ENCODE measurements at places on chromosomes 3 and 15.

DNA sequence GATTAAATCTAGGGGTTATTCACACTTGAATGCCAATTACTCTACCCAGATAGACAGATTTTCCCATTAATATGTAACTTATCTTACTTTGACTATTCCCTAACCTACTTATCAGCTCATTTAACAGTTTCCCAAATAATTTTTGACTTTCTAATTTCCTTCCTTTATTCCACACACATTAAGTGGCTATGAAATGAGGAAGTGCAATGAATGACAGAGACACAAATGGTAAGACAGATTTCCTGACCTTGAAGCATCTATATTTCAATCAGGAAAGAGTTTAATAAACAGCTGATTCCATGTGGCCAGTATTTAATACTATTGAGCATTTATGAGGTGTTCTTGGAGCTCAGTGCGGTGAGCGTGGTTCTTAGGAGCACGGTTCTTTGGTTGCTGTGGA lies 78.8 kb downstream of the SLC7A14 start:
- no peak for DNase-seq

- no peak for DNase-seq
Measured at GRCh38 chr3:141457624-141458236, 29.1 kb upstream of the RASA2 start.

DNA sequence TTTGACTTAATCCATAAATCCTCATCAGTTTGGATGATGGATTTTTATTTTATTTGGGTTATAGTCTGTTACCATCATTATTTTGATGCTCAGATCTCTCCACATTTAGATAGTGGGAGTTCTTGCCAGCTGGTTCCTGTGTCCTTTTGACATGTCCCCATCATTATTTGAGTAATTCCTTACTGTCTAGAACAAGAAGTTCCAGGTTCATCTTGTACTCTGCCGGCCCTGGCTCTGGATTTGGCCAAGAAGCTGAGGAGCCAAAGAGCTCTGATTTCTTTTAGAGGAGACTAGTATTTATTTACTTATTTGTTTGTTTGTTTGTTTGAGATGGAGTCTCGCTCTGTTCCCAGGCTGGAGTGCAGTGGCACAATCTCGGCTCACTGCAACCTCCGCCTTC lies 54.3 kb downstream of the PTPRG start:
- DNase-seq: no peak

DNA sequence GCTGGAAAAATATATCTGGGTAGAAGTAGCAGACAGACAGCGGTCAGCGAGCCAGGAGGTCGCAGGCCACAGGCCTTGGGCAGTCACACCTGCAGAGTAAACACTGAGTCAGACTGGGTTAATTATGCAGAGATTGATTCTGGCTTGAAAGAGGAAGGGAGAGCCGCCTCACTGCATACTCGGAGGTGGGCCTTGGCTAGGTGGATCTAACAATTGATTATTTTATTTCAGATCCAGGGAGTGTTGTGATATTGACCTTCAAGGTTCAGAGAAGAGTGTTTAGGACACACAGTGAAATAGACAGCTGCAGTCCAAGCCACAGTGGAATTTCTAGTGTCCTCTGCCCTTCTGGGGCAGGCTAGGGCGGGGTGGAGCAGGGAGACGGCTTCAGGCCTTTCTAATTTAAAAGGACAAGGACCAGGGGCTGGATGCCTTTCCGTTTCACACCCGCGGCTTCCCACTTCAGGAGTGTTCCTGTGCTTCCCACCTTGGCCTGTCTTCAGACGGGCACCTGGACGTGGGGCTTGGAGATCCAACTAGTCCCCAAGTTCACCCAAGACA lies 237.3 kb downstream of the XXYLT1 start:
- DNase-seq: no peak

GRCh38 chr3:196471551-196471950 lies 32.0 kb downstream of the RNF168 start:
- no peak for DNase-seq

All from NB4 (cell line).